Uterus (tissue), 4 donors: ENCODE measurements at places on chromosomes 7 and 10.
A peak's percentile ranks its signal among the peaks of the same experiment; 100 is the strongest.

GRCh38 chr7:41188163-41189130 lies 514.4 kb downstream of the INHBA start:
- DNase-seq: no peak

DNA sequence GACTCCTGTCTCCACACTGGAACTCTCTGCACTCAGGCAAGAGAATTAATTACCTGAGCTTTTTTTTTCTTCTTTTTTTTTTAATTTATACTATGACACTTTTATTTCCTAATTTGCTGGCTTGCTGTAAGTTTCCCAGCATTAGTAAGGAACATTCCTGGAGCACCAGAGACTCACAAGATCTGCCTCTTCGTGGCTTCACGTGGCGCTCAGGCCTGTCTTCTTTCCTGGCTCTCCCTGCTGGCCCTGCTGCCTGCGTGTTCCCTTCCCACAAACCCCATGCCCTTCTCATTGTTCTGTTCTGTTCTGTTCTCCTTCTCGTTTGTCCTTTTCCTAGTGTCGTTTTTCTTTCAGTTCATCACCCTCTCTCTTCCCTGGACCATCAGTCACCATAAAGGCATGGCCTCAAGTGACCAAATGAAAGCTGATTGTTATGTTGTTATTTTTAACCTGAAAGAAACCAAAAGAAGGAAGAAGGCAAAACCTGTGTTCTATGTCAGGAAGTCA lies 591.6 kb upstream of the PFKP start:
- DNase-seq: peak; percentile 33

DNA sequence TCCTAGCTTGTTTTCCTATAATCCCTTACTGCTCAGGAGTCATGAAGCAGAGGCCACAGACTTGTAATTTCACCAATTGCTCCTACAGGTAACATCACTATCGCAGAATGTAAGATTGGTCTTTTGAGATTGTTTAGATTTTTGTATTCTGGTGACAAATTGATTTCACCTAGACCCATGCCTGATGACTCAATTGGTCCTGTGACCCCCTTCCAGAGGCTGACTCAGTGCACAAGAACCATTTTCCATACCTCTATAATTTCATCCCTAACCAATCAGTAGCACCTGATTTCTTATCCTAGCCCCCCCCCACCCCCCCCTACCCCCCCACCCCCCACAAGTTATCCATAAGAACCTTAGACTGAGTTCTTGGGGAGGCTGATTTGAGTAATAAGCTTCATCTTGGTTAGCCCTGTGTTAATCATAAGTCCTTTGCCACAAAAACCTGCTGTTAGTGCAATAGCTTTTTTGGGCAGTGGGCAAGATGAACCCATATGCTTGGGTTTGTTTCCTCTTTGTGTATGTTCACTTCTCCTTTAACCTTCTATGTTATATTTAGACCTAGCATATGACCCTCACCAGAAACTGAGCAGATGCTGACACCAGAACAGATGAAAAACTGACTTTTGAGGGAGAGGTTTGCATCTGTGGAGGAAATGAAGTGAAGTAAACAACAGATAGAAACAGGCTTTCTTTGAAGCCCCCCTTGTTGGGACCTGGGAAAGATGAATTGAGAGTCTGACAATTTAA lies 187.1 kb downstream of the KIF20B start:
- no peak for DNase-seq

- no peak for DNase-seq
These were observed 12.1 kb upstream of the SNX13 start for GRCh38 chr7:17952387-17952786.

- no peak for DNase-seq
These were observed 173.8 kb downstream of the PARD3 start for GRCh38 chr10:34641147-34641912.
